Hepatic stellate cell (primary cell): ENCODE measurements at places on chromosomes 3 and 15.

DNA sequence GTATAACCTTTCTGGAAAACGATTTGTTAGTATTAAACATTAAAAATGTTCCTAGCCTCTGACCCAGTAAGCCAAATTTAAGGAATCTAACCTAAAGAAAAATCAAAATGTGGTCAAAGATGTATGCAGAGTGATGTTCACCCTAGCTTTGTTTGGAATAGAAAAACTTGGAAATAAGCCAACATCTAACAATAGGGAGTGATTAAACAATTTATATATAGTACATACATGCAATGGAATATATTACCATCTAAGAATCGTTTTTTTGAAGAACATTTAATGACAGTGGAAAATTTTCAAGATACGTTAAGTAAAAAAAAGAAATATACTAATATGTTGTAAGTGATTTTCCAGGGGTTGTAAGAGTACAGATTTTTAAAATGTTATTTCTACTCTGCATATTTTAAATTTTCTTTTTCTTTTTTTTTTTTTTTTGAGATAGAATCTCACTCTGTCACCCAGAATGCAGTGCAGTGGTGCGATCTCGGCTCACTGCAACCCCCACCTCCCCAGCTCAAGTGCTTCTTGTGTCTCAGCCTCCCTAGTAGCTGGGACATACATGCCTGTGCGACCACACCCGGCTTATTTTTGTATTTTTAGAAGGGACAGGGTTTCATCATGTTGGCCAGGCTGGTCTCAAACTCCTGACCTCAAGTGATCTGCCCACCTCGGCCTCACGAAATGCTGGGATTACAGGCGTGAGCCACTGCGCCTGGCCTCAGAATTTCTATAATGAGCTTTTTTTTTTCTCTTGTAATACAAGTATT lies 54.9 kb downstream of the ANP32A start:
- no peak for DNase-seq

DNA sequence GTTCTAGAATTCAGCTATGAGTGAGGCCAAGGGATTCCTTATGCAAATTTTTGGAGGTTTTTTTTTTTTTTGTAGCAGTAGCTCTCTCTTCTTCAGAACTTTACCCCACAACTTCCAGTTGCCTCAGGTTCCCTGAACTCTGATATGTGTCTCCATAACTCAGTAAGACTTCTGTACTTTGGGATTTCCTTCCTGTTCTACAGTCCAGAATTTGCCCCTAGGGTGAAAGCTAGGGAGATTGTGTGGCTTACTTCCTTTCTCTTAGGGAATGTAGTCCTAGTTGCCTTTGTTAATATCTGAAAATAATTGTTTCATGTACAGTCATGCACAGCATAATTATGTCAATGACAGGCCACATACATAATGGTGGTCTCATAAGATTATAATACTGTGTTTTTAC lies 30.8 kb downstream of the LRRC28 start:
- DNase-seq: no peak

GRCh38 chr15:62491642-62492041 lies 326.6 kb upstream of the C2CD4B start:
- no peak for DNase-seq

DNA sequence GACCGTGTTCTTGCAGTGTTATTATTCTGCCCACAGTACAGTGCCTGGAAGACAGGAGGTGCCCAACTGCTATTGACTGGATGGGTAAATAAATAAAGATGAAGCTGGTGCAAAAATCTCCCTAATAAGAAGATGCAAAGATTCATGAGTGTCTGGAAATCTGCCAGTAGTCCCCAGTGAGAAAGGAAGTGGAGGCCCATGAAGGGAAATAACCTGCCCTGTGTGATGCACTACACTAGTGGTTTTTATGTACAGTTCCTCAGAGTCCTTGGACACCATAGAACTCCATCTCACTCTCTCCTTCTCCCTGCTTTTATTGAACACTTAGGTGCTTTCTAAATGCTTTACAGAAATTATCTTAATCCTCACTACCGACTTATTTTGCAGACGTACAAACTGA lies 8.3 kb upstream of the SUCLG2 start:
- no peak for DNase-seq

DNA sequence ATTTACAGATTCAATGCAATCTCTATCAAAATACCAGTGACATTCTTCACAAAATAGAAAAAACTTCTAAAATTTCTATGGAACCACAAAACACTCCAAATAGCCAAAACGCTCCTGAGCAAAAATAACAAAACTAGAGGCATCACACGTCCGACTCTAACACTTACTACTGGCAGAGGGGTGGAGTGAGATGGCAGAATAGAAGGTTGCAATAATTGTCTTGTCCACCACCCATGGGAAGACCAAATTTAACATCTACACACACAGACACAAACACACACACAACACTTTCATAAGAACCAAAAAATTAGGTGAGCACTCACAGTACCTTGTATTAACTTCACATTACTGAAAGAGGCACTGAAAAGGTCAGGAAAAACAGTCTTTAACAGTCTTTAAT lies 21.3 kb upstream of the KPNA4 start:
- no peak for DNase-seq

- no peak for DNase-seq
These were observed 294.6 kb downstream of the LSAMP start for GRCh38 chr3:116150655-116151167.

DNA sequence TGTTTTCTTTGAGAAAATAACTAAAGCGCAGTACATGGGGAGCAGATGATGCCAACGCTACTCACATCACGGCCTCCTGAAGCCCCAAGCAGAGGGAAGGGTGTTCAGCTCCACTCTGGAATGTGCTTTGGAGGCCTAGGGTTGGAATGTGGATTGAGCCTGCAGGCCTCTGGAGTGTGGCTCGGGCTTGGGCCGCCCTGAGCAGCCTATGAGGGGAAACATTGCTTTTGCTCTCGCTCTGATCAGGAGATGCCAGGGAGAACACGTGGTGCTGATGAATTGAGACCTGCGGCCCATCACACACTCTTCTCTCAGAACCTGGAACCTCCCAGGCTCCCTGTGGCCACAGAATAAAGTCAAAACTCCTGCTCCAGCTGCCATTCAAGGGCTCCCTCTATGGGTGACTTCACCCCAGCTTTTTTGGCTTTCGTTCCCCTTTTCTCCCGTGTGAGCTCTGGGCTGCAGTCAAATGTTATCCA lies 23.3 kb downstream of the CCDC13 start:
- DNase-seq: peak; percentile 58

GRCh38 chr15:73395671-73396070 lies 26.9 kb upstream of the HCN4 start:
- DNase-seq: no peak

DNA sequence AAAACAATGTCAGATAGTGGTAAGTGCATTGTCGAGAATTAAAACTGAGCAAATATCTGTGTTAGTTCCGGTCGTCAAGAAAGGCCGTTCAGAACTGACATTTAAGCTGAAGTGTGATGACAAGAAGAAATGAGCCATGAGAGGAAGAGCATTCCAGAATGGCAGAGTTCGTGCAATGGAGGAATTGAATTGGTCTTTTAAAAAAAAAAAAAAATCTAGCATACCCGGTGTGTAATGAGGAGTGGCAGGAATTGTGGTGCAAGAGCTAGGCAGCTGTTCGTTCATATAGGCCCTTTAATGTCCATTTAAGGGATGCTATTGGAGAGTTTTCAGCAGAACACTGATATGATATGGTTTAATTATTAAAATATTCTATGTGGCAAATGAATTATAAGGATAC lies 2.6 kb upstream of the GBE1 start:
- no peak for DNase-seq

GRCh38 chr15:40929660-40930429 lies 705 bp downstream of the DLL4 start:
- peak; percentile 61 for DNase-seq

DNA sequence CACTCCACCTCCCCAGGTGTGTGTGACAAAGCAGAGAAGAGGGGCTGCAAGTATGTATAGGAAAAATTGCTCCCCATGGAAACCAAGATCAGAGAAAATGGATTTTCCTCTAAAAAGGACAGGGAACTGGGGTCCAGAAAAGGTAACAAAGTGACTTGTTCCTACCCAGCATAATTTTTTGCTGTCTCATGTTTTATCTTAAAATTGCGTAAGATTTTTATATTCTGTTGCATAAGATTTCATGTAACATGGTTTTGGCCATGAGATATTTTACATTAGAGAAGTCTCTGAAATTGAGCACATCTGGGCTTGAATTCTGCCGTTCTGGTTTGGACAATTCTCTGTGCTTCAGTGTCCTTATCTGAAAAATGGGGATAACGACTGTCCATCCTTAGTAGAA lies 335.7 kb upstream of the RORA start:
- DNase-seq: no peak

GRCh38 chr15:27662892-27663291 lies 436.2 kb downstream of the OCA2 start:
- no peak for DNase-seq

- DNase-seq: peak; percentile 86
These were observed 67.1 kb downstream of the ATP2B2 start for GRCh38 chr3:10437995-10438901.

DNA sequence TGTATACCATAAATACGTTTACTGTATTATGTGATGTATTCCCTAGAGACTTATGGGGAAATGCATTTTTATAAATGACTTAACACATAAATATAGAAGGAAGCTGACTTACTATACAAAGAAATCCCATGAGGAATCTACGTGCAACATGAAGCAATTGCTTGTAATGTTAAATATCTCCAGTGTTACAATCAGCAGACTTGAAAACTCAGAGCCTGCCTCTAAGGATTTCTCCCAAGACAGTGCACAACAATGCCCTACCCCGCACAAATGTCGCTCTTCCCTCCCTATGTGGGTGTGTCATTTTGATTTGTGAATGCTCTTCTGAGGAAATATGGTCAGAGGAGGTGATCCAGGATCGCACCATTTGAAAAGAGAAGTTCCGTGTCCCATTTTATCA lies 629.0 kb downstream of the NR2F2 start:
- no peak for DNase-seq

DNA sequence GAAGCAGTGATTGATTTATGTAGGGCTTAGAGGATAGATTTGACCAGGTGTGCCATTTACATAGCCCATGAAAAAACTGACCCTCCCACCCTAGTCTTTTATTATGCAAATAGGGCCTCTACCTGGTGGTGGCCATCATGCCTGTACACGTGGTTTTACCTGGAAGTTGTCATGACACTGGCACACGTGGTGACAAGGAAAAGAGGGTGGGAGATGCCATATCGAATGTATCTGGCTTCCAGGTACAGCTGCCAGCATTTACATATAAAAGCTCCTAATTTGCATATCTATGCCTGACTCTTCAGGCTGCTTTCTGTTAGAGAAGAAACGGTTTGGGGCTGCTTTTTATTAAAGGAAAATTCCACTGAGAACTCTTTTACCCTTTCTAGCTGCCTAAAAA lies 35.0 kb upstream of the DNAJC13 start:
- no peak for DNase-seq

DNA sequence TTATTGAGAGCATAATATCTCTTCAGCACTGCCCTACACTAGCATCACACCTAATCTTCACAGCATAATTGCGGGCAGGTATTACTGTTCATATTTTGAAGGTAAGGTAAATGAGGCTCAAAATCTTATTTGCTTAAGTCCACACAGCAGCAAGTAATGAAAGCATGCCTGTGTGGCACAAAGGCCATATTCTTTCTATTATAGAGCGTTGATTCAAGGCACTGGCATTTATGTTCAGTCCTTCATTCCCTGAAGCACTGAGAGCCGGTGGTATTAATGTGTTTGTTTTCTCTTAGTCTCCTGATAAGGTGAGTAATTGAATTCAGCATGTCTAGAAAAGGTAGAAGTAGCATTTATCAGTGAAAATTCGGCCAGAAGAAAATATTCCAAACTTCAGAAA lies 231.2 kb downstream of the BBX start:
- DNase-seq: no peak

DNA sequence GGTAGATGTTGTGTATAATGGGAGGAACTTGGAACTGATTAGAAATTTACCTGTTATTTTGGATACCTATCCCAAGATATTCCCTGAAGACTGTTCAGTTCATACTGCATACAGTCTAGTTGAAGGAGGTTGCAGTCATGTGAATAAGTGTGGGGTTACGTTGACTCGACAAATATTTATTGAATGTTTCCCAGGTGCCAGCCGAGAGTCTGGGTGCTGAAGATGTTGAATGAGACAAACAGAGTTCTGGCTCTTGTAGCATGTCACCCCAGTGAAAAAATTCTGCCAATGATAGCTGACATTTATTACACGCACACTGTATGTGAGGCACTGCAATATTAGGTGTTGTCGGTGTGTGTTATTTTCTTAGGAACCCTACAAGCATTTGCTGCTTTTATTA lies 176.0 kb downstream of the KCNMB2 start:
- DNase-seq: no peak

- no peak for DNase-seq
These were observed 81.6 kb downstream of the MCTP2 start for GRCh38 chr15:94312946-94313345.

DNA sequence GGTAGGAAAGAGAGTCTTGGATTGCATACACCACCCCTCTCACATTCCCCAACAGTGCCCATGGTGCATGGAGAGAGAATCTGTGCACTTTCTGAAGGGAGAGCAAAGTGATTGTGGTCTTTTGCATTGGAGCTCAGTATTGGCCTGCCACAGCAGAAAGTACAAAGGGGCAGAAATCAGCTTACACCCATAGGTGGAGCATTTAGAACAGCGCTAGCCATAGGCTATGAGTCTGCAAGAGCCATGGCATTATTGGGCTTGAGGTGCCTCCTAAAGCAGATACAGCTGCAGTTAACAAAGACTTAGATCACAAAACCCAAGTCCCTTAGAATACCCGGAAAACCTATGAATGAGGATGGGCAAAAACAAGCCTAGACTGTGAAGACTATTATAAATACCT lies 21.8 kb downstream of the SI start:
- DNase-seq: no peak

DNA sequence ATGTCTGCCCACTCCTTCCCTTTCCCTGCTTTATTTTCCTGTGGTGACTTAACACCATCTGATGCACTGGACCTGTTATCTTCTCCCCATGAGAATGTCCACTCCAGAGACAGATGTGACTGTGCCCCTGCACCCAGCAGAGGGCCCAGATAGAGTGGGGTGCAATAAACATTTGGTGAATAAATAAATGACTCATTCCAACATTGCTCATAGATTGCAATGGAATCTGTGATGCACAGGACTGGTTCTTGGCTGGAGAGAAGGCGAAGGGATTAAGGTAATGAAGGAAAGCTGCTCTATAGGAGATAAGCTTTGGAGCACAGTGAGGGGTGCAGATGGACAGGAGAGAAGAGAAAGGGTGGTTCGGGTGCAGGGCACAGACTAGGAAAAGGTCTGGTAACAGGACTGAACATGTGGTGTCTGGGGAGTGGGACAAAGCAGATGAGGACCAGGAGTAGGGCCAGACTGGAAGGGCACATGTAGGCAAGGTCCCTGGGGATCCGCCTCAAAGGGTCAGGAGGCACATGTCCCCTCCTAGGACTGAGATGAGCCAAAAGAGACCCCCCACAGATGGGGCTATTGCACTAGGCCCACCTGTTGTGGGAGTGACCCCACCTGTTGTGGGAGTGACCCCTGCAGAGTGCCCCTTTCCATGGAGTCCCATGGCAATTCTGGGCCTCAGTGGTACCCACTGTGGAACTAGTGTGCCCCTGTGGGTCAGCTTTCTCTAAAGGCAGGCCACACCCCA lies 17.5 kb upstream of the POC1A start:
- DNase-seq: peak; percentile 54
